GM20000 (cell line): ENCODE measurements at places on chromosomes 7 and 10.
A peak's percentile ranks its signal among the peaks of the same experiment; 100 is the strongest.

DNA sequence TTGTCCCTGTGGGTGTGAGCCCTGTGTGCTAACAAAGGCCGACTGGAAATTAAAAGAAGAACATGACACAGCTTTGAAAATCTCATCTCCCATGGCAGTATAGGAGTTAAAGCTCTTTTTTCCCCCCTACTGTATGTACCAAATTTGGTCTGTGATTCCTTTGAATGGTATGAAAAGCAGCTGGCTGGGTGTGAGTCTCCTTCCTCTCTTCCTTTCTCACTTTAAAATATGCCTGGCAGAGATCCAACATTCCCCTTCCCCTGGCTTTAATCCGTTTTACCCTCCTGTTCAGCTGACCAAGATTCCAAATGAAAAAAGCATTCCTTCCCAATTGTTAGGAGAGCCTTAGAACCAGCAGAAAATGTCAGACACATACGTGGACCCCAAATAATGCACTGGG lies 225.0 kb upstream of the CELF2 start:
- DNase-seq: no peak

- DNase-seq: peak; percentile 25
Observed at GRCh38 chr7:81956520-81956919, 186.7 kb upstream of the HGF start.

- DNase-seq: no peak
Observed at GRCh38 chr10:106614293-106614692, 550.2 kb downstream of the SORCS1 start.

GRCh38 chr7:99195867-99196266 lies 12.0 kb downstream of the KPNA7 start:
- DNase-seq: no peak

GRCh38 chr7:28328146-28328545 lies 84.2 kb upstream of the CREB5 start:
- DNase-seq: no peak

DNA sequence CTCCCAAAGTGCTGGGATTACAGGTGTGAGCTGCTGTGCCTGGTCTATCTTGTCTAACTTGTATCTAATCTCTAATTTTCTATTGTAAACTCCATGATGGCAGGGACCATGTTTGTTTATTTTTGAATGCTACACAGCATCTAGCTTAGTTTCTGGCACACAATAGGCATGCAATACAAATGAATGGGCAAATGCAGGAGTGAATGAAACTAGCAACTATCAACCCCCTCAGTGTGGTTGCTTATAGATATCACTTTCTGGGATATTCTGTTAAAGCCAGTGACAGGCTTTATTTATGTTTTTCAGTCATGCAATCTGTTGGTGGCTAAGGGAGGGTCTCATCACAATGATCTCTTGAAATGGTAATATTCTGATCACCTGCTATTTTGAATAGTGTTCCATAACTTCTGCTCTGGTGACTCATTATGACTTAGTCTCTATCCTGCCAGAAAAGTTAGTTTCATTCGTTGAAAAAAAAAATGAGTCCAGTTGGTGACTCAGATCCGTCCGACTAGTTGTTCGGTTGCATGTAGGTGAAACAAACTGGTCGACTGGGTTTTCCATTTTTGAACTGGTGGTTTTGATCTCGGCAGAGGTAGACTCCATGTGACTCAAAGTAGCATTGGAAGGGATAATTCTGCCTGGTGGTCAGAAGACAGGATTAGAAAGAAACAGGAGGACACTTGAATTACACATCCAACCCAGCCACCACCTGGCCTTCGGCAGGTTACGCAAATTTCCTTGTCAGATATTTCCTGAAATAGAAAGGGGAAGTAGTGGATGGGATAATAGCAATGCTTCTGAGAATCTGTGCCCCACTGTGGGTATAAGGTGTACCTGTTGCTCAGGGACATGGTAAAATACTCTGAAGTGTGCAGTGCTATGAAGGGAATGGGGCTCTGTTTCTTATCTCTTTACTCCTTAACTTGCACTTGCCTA lies 76.8 kb downstream of the GATA3 start:
- DNase-seq: peak; percentile 20

- peak; percentile 11 for DNase-seq
Observed at GRCh38 chr10:79379512-79380124, 32.3 kb downstream of the PPIF start.

- no peak for DNase-seq
Observed at GRCh38 chr10:129046962-129047361, 420.1 kb upstream of the MGMT start.

- no peak for DNase-seq
Observed at GRCh38 chr10:20745556-20746375, 151.3 kb downstream of the NEBL start.

DNA sequence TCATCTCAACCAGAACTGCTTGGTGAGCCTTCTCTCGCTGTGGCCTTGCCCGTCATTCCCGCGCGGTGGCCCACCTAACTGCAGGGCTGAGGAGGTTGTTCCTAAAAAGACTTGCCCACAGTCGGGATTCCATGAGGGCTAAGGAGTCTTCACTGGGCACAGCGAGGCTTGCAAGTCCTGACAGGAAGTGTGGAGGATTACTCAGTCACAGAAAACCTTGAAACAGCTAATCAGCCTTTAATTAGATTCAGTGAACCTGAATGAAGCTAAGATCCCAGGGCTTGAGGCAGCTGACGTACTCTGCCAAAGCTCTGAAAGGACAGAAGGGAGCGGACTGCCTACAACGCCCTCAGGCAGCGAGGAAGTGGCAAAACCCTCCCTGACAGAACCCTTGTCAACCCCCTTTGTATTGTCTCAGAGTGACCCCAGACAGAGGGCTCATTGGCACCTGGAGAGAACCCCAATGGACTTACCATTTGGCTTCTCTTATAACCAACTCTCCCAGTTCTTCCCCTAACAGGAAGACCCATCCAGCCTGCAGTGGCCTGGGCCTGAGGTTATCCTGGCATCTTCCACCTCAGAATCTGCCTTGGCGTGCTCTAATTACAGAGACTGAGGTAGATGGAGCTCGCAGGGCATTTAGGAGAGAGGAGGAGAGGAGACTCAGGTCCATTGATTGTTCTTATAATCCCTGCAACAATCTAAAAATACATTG lies 2.5 kb upstream of the LAMB4 start:
- no peak for DNase-seq

DNA sequence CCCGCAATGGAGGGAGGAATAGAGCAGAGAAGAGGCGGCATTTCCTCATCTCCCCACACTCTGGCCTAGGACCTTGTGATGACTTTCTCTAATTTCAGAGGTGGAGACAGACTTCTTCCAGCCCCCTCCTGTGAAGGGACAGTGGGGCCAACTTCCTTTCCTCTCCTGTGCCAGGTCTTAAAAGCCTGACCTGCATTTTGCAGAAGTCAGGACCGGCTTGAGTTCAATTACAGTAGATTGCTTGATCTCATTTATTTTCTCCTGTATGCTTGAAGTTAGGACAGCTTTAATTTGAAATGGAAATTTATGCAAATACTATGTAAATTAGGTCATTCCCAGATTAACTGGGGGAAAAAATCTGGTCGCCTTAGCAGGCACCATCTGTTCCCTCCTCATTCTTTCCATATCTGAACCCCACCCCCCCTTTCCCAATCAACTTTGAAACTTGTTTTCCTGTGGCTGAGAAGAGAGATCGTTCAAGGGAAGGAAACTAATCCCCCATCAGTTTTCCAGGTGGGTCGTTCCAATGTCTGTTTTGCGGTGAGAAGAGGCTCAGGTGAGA lies 57.1 kb downstream of the SYPL1 start:
- DNase-seq: no peak

DNA sequence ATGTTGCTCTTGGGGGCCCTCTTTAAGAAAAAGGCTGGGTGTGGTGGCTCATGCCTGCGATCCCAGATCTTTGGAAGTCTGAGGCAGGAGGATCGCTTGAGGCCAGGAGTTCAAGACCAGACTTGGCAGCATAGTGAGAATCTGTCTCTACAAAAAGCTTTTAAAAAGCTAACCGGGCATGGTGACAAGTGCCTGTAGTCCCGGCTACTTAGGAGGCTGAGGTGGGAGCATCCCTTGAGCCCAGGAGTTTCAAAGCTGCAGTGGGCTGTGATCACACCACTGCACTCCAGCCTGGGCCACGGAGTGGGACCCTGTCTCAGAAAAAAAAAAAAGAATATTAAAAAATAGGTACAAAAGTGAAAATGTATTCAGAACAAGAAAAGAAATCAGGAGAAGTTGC lies 38.1 kb upstream of the SLC39A12 start:
- DNase-seq: no peak

DNA sequence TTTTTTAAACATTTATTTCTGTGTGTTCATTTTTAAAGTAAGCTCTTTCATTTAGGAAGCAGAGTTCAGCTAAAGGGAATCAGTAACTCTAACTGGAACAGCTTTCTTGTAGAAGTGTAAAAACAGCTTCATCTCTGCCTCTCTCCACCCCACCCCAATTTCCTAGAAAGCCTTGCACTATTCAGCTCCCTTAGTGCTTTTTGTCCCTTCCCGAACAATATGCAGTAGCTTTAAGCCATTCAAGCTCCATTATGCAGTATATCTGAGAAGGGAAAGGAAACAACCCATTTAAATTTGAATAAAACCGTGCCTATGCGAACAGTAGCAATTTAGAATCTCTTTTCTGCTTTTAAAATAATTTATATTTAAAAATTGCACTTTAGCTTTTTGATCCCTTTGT lies 134.5 kb downstream of the TRIL start:
- no peak for DNase-seq

DNA sequence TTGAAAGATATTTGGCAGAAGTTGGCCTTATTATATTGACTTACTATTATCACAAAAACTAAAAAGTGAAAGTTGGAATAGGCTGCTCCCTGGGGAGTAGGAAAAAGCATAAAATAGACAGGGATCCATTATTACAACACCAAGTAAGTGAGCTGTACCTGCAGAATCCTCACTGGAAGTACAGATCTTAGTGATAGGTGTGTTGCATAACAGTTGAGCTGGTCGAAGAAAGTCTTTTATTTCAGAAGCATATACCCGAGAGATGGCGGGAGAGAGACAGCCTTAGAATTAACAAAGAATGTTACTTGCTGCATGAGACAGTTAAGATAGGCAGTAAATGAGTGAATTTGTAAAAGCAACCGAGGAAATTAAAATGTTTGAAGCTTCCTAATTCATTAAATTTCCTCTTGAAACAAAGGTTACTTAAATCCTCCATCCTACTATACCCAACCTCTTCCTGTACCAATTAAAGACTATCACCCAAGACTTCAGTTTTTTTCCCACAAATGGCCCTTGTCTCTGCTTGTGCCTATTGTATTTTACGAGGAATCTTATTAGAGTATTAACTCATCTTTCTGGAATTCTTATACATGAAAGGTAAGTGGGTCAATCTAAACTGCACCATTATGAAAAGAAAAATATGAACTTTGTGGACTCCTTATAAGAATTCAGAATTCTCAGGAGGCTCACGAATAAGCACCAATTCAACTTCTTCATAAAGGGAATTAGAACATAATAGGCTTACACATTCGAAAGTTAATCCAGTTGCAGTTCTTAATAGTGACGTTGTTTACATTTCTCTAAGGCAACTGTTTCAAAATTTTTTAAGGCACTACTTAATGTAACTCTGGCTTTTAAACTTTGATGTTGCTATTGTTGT lies 56.2 kb downstream of the CREM start:
- no peak for DNase-seq

DNA sequence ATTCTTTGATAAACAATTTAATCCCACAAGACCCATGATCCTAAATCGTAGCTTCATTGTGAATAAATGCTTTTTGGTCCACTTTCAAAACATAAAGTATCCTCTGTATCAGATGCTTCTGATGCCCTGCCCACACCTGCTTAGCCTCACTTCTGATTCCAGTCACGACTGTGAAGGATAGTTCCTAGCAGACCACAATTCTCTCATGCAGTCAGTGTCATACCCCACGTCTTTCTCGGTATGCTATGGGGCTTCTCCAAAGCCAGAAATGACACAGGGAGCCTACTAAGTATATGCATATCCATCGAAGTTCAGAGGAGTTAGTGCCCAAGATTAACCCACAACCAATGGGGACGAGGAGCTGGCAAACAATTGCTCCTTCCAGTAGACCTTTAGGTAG lies 27.6 kb upstream of the CTNNA3 start:
- no peak for DNase-seq

GRCh38 chr7:76244781-76245391 lies 43.2 kb downstream of the SRRM3 start:
- DNase-seq: no peak

DNA sequence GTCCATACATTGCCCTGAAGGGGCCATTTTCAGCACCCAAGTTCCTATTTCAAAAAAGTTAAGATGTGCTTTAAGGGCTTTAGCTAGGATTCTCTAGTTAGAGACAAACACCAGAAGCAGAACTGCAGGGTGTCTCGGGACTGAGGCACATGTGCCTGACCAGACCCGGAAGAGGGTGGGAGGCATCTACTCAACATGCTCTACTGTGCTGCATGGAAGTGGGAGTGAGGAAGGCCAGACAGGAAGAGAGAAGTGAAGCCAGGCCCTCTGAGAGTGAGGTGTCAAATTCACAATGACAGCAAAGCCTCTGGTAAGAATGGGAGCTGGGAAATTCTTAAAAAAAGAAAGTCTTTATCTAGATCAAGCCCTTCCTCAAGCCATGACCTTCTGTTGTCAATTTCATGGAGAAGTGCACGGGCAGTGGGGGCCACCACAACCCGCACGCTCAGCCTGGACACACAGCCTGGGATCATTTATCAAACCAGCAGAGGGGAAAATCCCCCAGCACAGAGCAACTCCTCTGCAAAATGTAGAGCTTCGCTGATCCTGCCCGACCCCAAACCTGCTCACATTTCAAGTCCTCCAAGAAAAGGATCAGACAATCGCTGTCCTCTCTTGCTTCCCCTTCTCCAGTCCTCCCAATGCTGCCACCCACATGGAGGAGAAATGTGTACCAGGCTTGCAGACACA lies 38.7 kb downstream of the PLXNA4 start:
- DNase-seq: no peak

DNA sequence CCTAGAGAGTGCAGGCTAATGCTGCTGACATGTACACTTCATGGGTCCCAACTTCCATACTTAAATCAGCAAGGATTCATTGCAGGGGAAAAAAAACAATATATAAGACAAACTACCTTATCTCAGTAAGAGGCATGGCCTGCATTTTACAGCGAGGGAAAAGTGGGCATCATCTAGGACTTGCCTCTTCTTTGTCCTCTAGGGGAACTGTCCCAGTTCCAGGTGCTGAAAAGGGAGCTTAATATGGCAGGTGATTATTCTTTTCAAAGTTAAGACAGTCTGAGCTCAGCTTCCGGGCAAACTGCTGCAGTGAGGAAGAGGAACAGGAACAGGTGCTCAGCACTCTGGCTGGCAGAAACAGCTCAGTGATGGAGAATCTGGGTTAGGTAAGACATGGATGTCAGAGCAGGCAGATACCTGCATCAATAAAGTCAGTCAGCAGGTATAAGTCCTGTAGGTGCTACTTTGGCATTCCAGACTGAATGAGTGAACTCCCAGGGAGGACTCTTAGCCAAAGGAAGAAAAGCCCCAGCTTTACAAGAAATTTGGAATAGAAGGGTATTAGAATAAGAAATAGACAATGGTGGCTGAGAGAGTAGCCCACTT lies 147.2 kb downstream of the TMEM178B start:
- DNase-seq: no peak

DNA sequence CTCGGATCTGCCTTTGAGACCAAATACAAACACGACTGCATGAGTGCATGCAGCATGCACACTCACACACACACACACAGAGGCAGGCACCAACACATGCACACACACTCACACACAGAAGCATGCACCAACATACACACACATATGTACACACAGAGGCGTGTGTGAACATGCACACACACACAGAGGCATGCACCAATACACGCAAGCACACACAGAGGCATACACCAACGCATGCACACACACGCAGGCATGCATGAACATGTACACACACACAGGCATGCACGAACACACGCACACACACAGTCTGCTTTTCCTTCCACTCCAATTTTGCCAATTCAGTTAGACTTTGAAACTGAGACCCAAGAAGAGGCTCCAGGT lies 67.3 kb upstream of the COL13A1 start:
- no peak for DNase-seq

- DNase-seq: peak; percentile 39
Observed at GRCh38 chr7:152336754-152337368, 98.9 kb downstream of the KMT2C start.
